ENCODE measurements at places on chromosomes 5 and 9.

- DNase-seq: no peak
Measured at GRCh38 chr5:176400382-176401156, 12.0 kb downstream of the HIGD2A start.

- DNase-seq: peak; percentile 44
Measured at GRCh38 chr9:6757132-6757455, 679 bp upstream of the KDM4C start.

DNA sequence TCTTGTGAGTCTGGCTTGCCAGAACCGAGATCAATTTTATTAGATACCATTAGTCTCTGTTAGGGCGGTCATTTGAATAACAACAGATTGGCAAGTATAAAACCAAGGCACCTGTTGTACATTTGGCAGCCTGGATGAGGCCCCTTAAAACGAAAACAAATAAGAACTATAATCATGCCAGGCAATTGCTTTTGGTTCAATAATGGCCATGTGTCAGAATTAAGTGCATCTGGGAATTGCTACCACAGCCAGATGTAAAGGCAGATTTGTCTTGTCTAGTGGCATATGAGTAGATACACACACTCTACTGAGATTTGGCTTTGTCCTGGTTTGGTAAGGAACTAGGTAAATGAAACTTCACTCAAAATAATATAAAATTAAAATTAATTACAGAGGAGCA lies 1046.2 kb upstream of the DMAC1 start:
- no peak for DNase-seq

GRCh38 chr9:107043886-107044285 lies 180.9 kb downstream of the ZNF462 start:
- no peak for DNase-seq

DNA sequence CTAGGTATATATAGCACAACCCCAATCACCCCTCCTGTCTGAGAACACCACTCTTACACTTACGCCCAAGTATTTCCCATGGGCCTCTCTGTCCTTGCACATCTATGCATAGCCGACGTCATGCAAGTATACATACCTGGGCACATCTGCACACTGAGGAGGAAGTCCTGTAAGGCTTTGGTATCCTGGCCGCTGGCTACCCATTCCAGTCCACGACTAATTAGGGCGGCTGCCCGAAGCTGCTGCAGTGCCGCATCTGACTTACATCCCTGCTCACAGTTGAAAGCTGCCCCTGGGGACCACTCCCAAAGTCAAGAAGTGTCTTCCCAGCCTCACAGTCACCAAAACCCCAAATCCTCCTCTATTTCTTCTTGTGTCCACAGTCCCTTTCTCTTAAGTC lies 2.4 kb upstream of the VCP start:
- no peak for DNase-seq

All from AG09319 (cell line).